ENCODE measurements at places on chromosomes 2 and 18. TPM values are rescaled to one million over a fixed set of nuclear protein-coding genes. Genes with fewer than 3 reads are reported as not detected.

DNA sequence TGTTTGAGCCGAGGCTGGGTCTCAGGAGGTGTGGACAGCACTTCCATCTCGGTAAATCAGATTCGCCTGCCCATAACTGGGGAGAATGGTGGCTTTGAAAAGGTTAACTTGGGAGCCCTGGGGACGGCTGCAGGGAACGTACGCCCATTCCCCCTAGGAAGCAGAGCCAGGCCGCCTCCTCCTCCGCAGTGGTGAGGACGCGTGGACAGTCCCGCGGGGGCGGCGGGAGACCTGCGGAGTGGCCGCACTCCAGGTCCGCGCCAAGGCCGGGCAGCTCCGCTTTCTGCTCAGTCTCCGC is 845 bp upstream of the MYCN start:
- DNase-seq, result no peak

Gene KCNE4
- not detected for total RNA-seq

DNA sequence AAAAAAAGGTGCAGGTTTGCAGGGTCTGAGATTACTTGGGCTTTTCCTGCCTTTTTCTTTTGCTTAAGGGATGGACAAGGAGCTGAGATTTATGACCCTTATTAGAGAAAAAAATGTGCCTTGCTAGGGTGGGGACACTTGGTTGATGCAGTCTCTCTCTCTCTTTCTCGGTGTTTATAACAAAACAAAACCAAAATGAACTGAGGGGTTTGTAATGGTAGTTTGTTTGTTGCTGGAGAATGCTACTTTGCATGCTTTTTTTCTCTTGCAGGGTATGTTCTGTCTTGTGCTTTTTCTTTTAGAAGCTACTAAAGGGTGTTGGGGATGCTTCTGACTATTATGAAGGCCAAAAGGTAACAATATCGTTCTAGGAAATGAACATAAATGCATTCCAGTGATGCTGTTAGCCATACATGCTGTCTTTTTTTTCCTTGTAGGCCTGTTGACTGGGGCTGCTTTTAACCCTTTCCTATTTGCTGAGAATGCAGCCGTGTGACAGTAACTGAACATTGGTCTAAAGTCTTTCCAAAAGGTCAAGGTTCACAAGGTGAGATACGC is 435 bp downstream of the ZNF532 start:
- no peak for DNase-seq

GRCh38 chr2:178298785-178299212 is 104.5 kb downstream of the OSBPL6 start:
- no peak for DNase-seq

DNA sequence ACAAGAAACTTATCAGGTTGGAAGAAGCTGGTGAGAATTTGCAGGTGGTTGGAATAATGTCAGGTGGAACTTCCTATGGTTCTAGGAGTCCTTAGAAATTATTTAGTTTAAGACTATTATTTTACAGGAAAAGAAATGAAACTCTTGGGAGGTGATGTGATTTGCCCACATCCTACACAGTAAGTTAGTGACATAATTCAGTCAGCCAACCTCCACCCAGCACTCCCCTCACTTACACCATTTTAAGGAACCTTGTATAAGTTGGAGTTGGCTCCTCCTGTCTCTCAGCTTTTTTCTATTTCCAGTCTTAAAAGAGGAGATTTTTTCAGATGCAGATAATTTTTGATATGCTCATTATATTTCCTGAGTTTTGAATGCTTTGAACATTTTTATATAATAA is 86.4 kb downstream of the SKA1 start:
- DNase-seq, result no peak

GRCh38 chr2:60560734-60561644 is 7.5 kb upstream of the BCL11A start:
- DNase-seq, result no peak

- no peak for DNase-seq
These were observed 88.5 kb upstream of the COL5A2 start for GRCh38 chr2:189267925-189268579.

GRCh38 chr2:190713471-190713870 is 64.6 kb downstream of the NAB1 start:
- DNase-seq, result no peak

GRCh38 chr2:144374163-144374661 is 145.7 kb downstream of the ZEB2 start:
- no peak for DNase-seq

- DNase-seq, result no peak
These were observed 158.6 kb upstream of the HS6ST1 start for GRCh38 chr2:128477026-128477820.

Gene SOX11
- total RNA-seq, result not detected

DNA sequence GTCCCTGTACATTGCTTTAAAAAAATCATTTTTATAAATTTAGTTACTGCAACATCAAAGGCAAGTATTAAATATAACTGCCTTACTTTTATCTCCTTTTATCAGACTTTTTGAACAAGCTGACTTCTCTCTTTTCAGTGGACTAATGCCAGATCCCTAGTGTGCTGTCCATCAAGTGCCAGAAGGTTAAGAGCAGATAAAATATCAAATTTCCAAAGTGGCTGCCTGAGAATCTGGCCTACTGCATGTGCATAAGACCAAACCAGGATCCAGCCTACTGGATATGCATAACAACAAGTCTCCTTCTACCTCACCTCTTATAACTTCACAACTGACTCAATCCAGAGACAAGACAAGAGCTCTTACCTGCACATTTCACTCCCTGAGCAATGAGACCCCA is 59.8 kb upstream of the CHRNA1 start:
- no peak for DNase-seq

Gene SCLY
- 70.5 TPM for total RNA-seq

Gene GAREM1
- not detected for total RNA-seq

- no peak for DNase-seq
These were observed 101.9 kb upstream of the ARHGAP28 start for GRCh38 chr18:6627645-6628044.

- DNase-seq, result no peak
These were observed 4.4 kb downstream of the DLX2 start for GRCh38 chr2:172098287-172098649.

Measured in CD8-positive, alpha-beta memory T cell (primary cell).